Central memory CD4-positive, alpha-beta T cell (primary cell): ENCODE measurements at places on chromosomes 7 and 10.

- no peak for DNase-seq
Measured at GRCh38 chr7:107206136-107206535, 37.3 kb downstream of the HBP1 start.

DNA sequence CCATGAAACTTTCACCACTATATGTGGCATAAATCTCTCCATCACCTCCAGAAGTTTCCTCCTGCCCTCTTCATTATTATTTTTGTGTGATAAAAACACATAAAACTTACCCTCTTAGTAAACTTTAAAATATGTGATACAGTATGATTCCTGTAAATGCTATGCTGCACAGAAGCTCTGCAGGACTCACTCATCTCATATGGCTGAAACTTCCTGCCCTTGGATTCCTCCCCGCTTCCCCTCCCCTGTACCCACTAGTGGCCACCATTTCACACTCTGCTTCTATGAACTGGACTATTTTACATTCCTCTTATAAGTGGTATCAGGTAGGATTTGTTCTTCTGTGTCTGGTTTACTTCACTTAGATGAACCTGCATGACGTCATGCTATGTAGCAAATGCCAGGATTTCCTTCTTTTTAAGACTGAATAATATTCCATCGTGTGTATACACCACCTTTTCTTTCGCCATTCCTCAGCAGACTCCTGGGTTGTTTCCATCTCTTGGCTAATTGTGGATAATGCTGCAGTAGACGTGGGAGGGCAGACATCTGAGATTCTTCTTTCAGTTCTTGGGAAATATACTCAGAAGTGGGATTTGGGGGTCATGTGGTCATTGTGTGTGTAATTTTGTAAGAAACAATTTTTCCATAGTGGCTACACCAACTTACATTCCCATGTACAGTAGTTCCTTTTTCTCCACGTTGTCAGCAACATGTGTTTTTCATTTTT, 335.2 kb downstream of the SDK1 start:
- DNase-seq: no peak

DNA sequence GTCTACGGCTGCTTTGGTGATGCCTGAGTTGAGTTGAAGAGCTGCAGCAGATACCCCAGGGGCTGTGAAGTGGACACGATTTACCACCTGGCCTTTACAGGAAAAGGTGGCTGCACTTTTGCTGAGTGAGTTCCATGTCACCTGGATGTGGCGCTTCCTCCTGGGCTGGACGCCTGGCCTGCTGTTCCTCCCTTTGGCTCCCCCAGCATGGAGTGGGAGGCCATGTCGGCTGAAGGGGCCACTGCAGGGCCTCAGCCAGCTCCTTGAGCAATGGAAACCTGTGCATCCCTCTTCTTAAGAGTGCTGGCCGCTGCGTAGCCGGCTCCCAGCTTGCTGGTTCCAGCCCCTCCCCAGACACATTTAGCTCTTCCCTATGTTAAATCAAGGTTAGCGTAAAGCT, 221.0 kb downstream of the GLRX3 start:
- no peak for DNase-seq

DNA sequence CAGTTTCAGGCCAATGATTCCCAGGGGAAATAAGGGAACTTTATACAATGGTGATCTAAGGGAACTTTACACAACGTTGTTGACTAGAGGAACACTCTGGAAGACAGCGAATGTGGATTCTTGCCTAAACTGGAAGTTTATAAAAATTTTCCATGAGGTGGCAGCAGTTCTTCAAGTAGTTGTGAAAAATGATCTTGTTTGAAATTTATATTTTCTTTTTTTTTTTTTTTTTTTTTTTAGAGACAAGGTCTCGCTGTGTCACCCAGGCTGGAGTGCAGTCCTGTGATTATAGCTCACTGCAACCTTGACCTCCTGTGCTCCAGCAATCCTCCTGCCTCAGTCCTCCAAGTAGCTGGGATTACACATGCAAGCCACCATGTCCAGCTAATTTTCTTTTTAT, 32.1 kb upstream of the GTF2I start:
- no peak for DNase-seq

GRCh38 chr7:139617074-139617473, 93.6 kb downstream of the CLEC2L start:
- no peak for DNase-seq

DNA sequence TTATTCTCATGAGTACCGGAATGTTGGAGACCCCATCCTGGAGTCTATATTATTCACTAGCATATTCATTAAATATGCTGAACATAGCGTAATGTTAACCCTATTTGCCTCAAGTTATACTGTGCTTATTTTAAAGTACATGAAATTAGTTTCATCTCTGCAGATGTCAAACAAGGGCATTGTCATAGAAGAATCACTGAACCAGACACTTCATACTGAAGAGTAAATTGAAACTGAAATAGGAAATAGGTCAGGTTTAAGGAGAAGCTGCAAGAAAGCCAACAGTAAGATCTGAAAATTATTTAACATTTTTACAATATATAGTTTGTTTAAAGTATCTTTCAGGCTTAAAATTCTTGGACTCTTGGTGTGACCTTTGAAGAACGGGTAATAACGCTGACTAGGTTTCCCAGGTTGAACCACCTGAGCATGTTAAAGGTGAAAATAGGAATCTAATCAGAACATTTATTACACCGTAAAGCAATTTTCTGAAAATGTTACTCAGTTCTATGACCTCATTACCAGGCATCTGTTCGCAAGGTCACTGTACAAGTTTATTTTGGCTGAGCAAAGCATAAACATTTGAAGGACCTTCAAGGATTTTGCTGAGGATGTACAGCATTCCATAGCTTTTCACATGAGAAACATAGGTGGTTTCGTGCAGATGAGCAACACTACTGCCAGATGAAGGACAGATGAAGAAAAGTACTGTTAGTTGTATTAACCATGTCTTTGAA, 82.7 kb downstream of the REEP3 start:
- no peak for DNase-seq

- no peak for DNase-seq
Measured at GRCh38 chr7:36887969-36888368, 163.7 kb upstream of the AOAH start.

- DNase-seq: no peak
Measured at GRCh38 chr10:89115876-89116627, 91.1 kb downstream of the CH25H start.

- DNase-seq: no peak
Measured at GRCh38 chr10:77500754-77501151, 136.9 kb downstream of the KCNMA1 start.

- DNase-seq: no peak
Measured at GRCh38 chr10:14468023-14468441, 137.3 kb upstream of the FRMD4A start.

DNA sequence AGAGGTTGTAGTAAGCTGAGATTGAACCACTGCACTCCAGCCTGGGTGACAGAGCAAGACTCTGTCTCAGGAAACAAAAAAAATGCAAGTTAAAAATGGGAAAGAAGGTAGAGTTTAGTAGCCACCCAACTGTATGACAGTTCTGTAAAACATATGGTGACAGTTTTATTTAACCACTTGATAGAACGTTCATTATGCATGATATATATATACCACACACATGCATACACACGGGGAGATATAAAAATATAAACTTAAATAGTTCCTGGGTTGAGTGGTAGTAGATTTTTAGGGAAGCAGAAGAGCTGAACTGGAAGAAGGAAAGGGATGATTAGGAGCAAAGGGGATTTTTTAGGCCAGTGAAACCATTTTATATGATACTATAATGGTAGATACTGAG, 120.0 kb downstream of the KMT2C start:
- no peak for DNase-seq

DNA sequence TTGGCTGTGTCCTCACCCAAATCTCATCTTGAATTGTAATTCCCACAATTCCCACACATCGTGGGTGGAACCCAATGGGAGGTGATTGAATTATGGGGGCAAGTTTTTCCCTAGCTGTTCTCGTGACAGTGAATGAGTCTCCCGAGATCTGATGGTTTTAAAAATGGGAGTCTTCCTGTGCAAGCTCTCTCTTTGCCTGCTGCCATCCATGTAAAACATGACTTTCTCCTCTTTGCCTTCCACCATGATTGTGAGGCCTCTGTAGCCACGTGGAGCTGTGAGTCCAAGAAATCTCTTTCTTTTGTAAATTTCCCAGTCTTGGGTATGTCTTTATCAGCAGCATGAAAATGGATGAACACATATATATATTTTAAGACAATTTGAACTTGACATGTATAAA, 285.4 kb downstream of the BAMBI start:
- DNase-seq: no peak

DNA sequence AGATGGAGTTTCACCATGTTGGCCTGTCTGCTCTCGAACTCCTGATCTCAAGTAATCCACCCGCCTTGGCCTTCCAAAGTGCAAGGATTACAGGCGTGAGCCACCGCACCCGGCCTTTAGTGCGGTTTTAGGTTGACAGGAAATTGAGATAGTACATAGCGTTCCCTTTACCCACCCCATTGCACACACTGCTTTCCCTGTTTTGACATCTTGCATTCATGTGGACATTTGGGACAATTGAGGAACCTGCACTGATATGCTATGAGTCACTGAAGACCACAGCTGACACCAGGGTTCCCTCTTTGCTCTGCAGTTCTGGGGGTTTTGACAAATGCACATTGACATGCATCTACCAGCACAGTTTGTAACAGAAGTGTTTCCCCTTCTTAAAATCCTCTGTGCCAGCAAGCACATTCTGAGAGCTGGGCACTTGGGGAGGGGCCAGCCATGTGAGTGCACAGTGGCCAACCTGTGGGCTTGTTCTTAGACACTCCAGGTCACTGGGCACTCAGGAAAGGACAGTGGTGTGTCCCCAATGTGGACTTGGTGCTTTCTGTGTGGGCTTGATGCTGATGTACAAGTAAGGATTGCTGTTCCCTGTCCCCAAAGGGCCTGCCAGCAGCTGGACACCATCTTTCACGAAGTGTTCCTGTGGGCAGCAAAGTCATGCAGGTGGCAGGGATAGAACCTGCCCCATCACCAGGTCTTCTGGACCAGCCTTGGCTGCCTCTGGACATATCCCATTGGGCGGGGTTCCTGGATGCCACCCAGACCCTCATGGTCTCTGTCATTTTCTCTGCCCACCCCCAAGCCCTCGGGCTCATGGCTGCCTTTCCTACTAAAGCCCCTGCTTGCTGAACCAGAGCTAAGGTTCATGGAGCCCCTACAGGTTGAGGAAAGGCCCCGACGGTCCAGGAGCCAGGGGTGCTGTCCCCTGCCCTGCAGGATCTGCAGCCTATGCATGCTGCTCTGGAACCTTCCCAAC, 579.8 kb downstream of the GLRX3 start:
- no peak for DNase-seq

GRCh38 chr7:21064698-21065648, 278.3 kb upstream of the SP8 start:
- DNase-seq: no peak

DNA sequence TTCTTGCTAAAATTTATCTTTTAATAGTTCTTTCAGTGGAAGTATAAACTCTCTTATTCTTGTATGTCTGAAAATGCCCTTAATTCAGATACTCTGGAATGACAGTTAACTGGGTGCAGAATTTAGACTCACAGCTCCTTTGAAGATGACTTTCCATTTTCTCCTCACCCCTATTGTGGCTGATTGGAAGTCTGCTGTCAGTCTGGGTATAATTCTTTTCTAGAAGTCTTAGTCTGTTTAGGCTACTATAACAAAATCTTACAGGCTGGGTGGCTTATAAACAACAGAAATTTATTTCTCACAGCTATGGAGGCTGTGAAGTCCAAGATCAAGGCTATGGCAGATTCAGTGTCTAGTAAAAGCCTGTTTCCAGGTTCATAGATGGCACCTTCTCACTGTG, 145.2 kb upstream of the GDF10 start:
- no peak for DNase-seq

GRCh38 chr7:147911201-147911601, 679.4 kb upstream of the C7orf33 start:
- DNase-seq: no peak

DNA sequence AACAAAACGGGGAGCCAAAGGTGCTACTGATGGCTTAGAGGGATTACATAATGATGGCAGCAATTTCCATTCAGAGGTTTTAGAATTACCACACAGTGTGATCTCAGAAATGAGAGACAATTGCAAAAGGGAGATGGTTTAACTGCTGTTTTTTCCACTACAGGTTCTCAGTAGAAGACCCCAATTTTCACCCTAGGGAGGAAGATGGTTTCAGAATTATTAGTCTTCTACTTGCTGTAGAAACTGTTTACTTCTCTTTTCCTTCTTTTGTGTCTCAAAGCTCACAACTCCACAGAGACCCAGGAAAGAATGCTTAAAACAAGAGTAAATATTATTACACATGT, 226.5 kb downstream of the INHBA start:
- no peak for DNase-seq

- DNase-seq: no peak
Measured at GRCh38 chr10:35608328-35608672, 3.2 kb downstream of the GJD4 start.

GRCh38 chr7:28905464-28905863, 52.7 kb downstream of the TRIL start:
- DNase-seq: no peak

- no peak for DNase-seq
Measured at GRCh38 chr10:95536894-95537541, 24.2 kb downstream of the SORBS1 start.

DNA sequence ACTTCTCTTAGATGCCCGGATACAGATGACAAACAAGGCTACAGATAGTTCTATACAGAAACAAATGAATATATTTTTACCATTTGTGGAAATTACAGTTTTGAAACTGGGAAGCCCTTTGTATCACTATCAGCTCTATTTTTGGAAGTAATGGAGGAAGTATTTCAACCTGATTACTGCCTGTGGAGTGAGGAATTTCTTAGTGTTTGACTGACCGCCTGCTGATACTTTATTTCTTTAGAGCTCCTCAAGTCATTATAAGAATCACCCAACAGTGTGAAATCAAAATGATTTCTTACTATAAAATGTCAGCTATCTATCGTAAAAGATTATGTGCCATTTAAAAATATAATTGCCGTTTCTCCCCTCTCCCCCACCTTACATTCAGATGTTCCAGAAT, 290.9 kb downstream of the SDK1 start:
- DNase-seq: no peak

- DNase-seq: no peak
Measured at GRCh38 chr10:28633750-28634149, 43.6 kb upstream of the BAMBI start.

GRCh38 chr10:46237815-46238510, 48.8 kb upstream of the ANTXRL start:
- DNase-seq: no peak

GRCh38 chr7:79453558-79454360, at the start of gene MAGI2:
TSS of gene MAGI2 (minus strand) at chr7:79453667. CDS start at chr7:79453320, 347 bp downstream.
- DNase-seq: no peak

GRCh38 chr10:95309958-95310357, 19.2 kb upstream of the PDLIM1 start:
- DNase-seq: no peak

GRCh38 chr7:26365077-26365900, 73.6 kb downstream of the SNX10 start:
- DNase-seq: peak; percentile 59
